ENCODE measurements at places on chromosomes 1 and 21.

- no peak for DNase-seq
These were observed 68.2 kb upstream of the SSX2IP start for GRCh38 chr1:84758476-84758875.

GRCh38 chr1:17184161-17184665 is 20.7 kb upstream of the PADI1 start:
- no peak for DNase-seq

DNA sequence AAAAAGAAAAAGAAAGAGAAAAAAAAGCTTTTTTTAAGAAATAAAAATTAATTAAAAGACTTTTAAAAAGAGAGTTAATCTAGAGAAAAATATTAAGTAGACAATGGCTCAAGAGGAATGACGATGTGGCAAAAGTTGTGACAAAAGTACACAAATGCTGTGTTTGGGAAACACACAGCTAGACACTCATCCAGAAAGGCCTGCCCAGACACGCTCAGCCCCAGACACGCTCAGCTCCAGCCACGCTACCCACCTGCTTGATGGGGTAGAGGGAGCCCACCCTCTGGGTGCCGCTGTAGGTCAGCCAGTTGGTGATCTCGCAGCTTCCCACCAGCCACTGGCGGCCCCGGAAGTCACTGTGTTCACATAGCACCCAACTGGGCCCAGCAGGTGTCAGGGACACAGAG is 10.2 kb downstream of the CD52 start:
- no peak for DNase-seq

DNA sequence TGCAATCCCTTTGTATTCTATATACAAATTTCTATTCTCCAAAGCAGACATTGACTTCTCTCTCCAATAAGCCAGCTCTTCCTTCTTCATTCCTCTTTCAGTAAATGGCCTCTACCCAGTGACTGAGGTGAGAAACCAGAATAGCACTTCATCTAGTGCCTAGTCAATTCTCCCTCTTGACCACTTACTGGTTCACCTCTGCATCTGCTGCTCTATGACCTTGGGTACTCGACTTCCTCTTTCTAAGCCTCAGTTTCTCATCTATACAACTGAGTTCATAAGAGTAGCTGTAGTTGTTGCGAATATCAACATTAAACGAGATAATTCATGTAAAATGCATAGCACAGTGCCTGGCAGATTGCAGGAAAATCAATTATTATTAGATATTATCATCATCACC is 12.4 kb downstream of the LYST start:
- no peak for DNase-seq

DNA sequence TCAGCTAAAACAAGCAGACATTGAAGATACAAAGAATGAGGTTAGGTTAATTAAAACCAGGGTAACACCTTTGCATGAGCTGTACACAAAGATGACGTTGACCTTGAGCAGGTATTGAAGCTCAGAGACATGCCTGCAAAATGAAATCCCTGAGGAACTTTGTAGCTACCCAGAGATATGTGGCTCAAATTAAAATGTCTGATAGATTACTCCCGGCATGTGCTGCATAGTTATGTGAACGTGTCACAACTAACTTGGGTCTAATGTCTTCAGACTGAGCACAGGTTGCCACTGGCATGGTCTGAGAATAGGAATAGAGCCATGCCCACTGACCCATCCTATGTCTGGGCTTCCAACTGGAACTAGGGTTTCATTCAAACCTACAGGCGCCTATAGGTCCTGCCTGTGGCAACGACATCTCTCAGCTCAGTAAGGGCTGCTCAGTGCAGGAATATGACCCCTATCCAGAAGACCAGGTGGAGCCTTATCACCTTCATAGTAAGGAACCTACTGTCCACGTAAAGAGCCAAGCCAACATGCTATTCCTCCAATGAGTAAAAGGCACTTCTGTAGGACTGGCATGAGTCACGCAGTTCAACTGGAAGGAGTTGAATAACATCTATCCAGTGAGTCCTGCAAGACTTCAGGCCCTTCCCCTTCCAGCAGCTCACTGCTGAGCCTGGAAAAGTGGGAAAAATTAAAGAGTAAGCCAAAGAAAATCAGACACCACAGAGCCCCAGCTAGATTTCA is 60.7 kb downstream of the PRKAB2 start:
- DNase-seq, result no peak

DNA sequence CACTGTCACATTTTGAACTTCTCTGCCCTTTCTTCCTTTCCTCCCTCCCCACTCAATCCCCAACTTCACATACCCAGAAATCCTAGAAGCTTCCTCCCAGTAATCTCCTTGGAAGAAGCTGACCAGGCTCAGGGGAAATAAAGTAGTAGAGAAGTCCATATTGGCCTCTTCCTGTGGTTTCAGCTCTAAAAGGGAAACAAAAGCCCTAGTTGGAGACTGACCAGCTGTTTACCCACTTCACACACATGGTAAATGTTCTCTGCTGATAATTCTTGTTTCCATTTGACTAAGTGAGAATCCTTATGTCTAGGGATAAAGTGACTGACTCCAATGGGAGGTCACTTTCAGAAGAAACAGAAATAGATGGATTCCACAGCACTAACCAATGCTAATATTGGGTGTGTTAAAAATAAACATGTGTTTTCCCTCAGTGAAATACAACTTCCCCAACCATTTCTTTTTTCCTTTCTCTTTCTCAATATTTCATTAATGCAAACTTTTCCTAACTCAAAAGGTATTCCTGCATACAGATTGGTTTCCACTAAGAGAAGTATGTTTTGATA is 178.9 kb upstream of the DPT start:
- DNase-seq, result no peak

DNA sequence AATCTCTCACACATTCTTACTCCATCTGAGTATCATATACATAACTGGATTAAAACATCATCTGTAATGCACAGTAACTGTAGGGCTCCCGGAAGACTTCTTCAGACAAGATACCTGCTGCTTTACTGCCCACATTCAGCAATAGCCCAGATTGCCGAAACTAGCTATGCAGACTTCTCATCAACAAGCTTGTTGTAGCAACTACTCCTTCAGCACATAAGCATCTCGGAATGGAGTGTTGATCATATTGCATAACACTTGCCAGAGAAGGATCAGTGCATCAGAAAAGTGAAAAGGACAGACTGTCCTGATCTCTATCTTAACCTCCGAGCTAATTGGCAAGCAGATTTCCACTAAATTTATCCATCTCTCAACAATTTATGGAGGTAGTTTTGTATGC is 354.6 kb upstream of the C1orf87 start:
- no peak for DNase-seq

- no peak for DNase-seq
These were observed 2.7 kb downstream of the HTR1D start for GRCh38 chr1:23214640-23215039.

DNA sequence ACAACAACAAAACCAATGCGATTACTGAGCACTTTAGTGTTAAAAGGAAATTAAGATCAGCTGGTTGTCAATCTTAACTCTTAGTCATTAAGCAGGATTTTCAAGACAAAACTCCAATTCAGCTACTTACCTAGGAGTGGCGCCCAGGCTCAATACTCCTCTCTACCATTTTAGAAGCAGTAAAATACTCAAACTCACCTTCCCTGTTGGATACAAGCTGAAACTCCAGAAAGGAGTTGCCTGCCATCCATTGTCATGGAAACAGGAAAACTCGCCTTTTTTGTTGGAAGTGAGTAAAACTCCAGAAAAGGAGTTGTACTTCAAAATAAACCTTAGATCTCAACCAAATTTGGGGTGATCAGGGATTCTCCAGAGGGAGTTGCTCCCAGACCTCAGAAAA is 127.0 kb upstream of the F3 start:
- no peak for DNase-seq

DNA sequence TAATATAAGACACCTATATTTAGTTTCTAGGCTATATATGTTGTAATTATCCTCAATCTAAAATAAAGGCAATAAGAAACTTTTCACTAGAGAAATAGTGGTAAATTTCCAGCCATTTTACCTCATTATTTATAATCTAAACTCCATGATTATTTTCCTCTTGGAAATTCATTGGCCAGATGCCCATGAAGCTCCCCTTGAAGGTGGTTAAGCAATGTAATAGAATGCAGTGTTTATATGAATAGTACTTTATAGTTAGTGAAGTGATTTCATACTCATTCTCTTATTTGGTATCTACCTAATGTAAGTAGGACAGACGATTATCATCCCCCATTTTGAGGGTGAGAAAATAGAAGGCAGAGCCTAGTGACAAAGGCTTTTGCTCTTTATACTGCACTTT is 26.5 kb downstream of the NFYC start:
- no peak for DNase-seq

GRCh38 chr1:40982721-40983120 is 3.2 kb downstream of the CTPS1 start:
- no peak for DNase-seq

DNA sequence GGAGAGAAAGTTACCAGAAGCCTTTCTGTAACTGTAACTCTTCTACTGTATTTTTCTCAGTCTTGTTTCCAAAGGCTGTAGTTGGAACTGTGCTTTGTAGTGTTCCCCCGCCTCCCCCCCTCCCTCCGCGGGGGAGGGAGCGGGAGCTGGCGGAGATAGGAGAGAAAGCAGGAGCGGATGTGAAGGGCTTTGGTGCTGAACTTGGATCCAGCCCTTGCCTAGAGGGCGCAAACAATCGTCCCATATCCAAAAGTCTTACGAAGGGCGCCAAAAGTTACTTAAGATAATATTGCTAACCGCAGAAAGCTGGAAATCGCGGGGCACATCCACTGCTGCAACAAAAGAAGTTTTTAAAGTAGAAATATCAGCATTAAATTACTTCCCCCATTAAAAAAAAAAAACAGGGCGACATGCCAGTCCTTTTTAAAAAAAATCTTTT is 2.4 kb upstream of the NFIA start:
- no peak for DNase-seq

DNA sequence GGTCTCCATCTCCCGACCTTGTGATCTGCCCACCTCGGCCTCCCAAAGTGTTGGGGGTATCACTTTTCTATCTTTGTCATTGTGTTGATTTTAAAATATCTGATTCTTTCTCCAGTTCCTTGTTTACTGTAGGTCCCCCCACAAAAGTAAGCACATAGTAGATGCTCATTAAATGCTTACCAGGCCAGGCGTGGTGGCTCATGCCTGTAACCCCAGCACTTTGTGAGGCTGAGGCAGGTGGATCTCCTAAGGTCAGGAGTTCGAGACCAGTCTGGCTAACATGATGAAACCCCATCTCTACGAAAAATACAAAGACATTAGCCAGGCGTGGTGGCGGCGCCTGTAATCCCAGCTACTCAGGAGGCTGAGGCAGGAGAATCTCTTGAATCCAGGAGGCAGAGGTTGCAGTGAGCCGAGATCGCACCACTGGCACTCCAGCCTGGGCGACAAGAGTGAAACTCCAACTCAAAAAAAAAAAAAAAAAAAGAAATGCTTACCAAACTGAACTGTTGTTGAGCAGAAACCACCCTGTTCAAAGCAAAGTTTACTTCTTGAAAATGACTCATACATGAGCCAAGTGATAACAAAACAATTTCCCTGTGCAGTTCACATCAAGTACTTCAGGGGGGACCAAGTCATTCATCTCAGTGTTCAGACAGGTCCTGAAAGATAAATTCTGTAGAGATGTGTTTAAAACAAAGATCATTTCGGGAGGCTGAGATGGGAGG is 24.3 kb upstream of the NID1 start:
- DNase-seq, result no peak

GRCh38 chr1:40155135-40155534 is 6.1 kb upstream of the RLF start:
- DNase-seq, result no peak

DNA sequence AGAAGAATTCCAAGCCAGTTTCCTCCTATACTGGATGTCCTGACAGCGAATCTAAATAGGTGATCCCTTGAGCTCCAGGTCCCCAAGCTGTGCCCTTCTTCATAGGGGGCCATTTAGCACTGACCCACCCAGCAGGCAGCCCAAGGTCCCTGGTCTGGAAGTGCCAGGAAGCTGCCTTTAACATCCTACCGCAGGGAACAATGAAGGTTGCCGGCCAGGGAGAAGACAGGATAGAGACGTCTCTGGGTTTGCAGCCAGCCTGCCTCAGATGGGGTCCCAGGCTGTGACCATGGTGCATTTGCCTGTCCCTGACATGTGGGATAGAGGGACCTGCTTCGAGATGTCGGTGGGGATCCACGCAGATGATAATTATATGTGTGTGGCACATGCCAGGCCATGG is 2.7 kb upstream of the RIPK4 start:
- DNase-seq, result no peak

GRCh38 chr1:27632387-27633297 is 2.3 kb downstream of the FGR start:
- DNase-seq, result peak; percentile 51

DNA sequence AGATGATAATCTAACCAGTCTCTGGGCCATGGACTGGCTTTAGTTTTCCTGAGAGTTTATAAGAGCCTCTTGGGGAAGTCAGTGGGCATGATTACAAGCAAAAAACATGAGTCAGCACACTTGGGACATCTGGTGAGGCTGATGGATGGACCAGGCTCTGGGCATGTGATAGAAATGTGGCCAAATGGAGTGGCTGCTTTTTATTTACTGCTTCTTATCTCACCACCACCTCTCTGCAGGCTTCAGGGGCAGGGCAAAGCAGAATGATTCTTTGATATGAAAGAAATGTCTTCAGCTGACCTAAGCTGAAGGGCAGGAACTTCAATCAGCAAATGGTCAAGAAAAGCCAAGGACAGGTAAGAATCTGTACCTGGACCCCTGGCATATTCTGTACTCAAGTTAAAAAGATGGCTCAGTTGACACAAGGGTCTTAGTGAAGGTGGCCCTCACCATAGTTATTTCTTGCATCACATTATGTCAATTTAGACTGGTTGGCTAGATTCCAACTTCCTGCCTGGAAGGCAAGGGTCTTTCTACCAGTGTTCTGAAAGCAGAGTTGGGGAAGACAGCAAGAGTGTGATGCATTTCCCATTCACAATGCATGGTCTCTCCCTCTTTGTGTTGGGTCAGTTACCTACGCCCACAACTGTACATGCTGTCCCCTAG is 162.8 kb downstream of the FASLG start:
- no peak for DNase-seq

Data from activated CD4-positive, alpha-beta T cell treated with anti-CD3 and anti-CD28 coated beads for 1 hour (primary cell).